ENCODE measurements at places on chromosomes 6 and 20.

DNA sequence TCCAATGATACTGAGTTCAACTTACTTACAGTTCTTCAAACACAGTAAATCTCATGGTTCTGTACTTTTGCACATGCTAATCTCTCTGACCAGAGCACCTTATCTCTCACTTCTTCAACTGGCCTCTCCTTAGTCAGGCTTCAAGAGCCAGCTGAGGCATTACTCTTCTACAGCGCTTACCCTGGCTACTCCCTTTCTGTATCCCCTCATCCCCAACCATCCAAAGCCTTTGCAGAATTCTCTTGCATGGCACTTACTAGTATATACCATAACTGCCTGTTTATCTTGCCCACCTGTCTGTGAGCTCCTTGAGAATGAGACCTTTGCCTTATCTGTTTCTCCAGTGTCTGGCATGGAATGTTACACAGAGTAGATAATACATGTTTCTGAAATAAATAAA lies 49.2 kb downstream of the SESN1 start:
- no peak for DNase-seq
- no peaks in the 10 kb centered on the region for H3K36me3 ChIP-seq
- peaks cover 16% of the 10 kb centered on the region for H3K4me1 ChIP-seq
- H3K4me3 ChIP-seq = no peak overlapping the region

DNA sequence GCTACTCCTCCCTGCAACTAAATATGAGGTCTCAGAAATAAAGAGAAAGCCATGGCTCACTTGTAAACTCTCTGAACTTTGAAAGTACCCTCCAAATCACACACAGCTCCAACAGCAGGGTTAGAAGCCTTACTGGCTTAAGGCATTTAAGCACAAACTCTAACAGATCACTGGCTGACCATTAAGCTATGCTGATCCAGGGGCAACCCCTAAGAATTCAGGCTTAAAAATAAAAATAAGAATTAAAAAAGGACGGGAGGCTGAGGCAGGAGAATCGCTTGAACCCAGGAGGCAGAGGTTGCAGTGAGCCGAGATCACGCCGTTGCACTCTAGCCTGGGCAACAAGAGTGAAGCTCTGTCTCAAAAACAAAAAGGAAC lies 21.8 kb downstream of the HLA-E start:
- peaks cover 2% of the 10 kb centered on the region for H3K36me3 ChIP-seq
- no peaks in the 10 kb centered on the region for H3K27me3 ChIP-seq
- peak overlapping the region; percentile 70 for H3K4me3 ChIP-seq
- H3K4me1 ChIP-seq = peaks cover 79% of the 10 kb centered on the region
- DNase-seq = no peak

DNA sequence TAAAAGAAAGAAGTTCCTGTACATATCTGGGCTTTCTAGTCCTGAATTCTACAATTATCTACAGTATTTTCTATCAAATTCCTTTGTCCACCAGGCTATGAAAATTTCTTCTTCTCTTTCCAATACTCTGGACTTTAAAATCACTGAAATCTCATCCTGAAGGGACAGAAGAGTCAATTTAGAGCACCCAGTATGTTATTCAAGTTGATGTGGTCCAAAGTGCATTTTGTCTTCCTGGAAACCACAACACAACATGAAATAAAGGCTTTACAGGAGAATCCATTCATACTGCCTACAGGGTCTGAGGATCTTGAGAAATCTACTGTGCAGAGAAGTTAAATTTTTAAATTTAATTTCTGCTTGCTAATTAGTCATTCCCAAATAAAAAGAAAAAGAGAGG lies 94.9 kb upstream of the ADGRF1 start:
- no peak for DNase-seq
- no peaks in the 10 kb centered on the region for H3K27me3 ChIP-seq
- H3K36me3 ChIP-seq = no peaks in the 10 kb centered on the region
- peaks cover 30% of the 10 kb centered on the region for H3K4me1 ChIP-seq
- H3K27ac ChIP-seq = no peak overlapping the region
- H3K4me3 ChIP-seq = no peak overlapping the region

- peaks cover 31% of the 10 kb centered on the region for H3K4me1 ChIP-seq
- no peak overlapping the region for H3K27ac ChIP-seq
- no peak for DNase-seq
- H3K4me3 ChIP-seq = no peak overlapping the region
- no peaks in the 10 kb centered on the region for H3K27me3 ChIP-seq
Observed at GRCh38 chr6:131427434-131428058, 145.5 kb upstream of the ARG1 start.

DNA sequence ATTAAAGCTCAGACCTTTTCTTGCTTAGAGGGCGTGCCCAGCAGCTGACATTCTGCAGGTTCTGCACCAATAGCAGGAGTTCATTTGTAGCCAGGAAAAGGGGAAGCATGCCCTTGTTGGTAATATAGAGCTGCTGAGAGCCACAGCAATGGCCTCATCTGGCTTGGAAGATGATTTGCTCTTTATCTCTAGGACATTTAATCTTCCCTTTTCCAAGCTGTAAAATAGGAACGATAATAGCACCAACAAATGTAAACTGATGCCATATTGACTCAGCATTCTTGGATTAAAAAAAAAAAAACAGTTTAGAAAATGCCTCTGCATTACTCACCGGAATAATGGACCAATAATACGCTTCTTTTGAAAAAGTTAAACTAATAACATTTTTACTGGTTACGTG lies 93.4 kb upstream of the SLC2A12 start:
- H3K27ac ChIP-seq = no peak overlapping the region
- H3K4me1 ChIP-seq = peaks cover 5% of the 10 kb centered on the region
- H3K4me3 ChIP-seq = no peak overlapping the region
- DNase-seq = no peak
- H3K27me3 ChIP-seq = no peaks in the 10 kb centered on the region

- H3K36me3 ChIP-seq = peaks cover 23% of the 10 kb centered on the region
- peak overlapping the region; percentile 8 for H3K4me3 ChIP-seq
- peak overlapping the region; percentile 13 for H3K27ac ChIP-seq
- no peaks in the 10 kb centered on the region for H3K27me3 ChIP-seq
- DNase-seq = peak; percentile 43
Observed at GRCh38 chr20:24987244-24987643, 5.3 kb downstream of the APMAP start.

GRCh38 chr20:16842486-16843120 lies 94.4 kb downstream of the OTOR start:
- no peak overlapping the region for H3K27ac ChIP-seq
- H3K27me3 ChIP-seq = no peaks in the 10 kb centered on the region
- H3K4me3 ChIP-seq = no peak overlapping the region

GRCh38 chr6:14520536-14520935 lies 403.0 kb downstream of the CD83 start:
- no peaks in the 10 kb centered on the region for H3K27me3 ChIP-seq
- peaks cover 4% of the 10 kb centered on the region for H3K4me1 ChIP-seq

DNA sequence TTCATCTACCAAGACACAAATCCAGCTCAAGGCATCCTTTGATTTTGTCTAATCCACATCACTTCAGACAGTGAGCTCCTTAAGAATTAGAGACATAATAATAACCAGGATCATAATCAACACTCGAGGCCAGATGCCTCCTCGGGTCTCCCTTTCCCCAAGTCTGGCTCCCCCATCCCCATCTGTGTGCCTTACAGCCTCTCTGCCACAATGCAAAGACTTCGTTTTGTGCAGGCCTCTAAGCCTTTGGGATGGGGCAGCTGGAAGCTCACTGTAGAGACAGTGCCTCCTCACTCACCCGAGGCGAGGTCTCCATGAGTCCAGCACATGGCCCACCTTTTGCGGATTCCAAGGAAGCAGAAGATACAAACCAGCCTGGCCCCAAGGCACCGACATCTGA lies 30.3 kb downstream of the LRFN2 start:
- no peaks in the 10 kb centered on the region for H3K36me3 ChIP-seq
- no peaks in the 10 kb centered on the region for H3K4me1 ChIP-seq
- DNase-seq = no peak
- H3K4me3 ChIP-seq = no peak overlapping the region
- no peak overlapping the region for H3K27ac ChIP-seq
